Gastrocnemius medialis (tissue), 4 donors: ENCODE measurements at places on chromosomes 3 and 15.
A peak's percentile ranks its signal among the peaks of the same experiment; 100 is the strongest.

DNA sequence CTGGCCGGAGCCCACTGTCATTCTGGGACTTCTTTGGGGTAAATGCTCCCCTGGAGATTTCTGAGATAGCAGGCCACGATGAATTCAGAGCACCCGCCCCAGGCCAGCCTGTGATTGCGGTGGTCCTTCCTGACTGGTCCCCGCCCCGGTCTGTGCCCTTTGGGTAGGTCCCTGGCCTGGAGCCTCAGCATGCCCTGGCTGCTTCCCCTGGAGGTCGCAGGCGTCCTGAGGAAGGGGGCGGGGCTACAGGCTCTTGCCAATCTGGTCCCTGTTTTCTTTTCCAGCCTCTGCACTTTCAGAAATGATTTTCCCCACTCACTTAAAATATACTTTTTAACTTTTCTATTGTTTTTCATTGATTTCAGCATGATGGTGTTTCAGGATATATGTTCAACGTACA, 250.2 kb upstream of the ATP10A start:
- no peaks in the 10 kb centered on the region for H3K4me1 ChIP-seq
- DNase-seq: no peak
- no peak overlapping the region for H3K4me3 ChIP-seq
- no peaks in the 10 kb centered on the region for H3K36me3 ChIP-seq
- H3K27ac ChIP-seq: no peak overlapping the region

DNA sequence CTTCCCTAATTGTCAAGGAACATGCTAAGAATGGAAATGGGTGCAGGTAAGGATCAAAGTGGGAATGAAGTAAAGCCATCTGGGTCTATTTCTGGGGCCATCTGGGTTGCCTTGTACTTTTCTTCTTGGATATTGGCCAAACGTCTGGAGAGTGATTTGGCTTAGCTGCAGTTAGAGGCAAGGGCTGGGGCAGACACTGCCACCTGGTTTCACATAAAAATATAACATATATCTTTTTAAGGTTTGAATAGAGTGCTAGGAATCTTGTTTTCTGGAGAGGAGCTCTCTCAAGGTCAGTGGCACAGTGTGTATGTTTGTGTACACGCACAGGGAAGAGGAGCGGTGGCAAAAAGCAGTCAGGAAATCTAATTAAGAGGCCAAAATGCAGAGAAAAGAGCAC, 24.7 kb upstream of the EOMES start:
- no peaks in the 10 kb centered on the region for H3K4me1 ChIP-seq
- no peak for DNase-seq

GRCh38 chr3:31232055-31233025, 300.4 kb upstream of the STT3B start:
- no peaks in the 10 kb centered on the region for H3K4me1 ChIP-seq
- H3K27ac ChIP-seq: no peak overlapping the region
- no peaks in the 10 kb centered on the region for H3K36me3 ChIP-seq

- H3K27ac ChIP-seq: peak overlapping the region; percentile 80
- H3K27me3 ChIP-seq: no peaks in the 10 kb centered on the region
- H3K4me3 ChIP-seq: no peak overlapping the region
- DNase-seq: no peak
Observed at GRCh38 chr3:152328841-152329240, 60.1 kb downstream of the MBNL1 start.

DNA sequence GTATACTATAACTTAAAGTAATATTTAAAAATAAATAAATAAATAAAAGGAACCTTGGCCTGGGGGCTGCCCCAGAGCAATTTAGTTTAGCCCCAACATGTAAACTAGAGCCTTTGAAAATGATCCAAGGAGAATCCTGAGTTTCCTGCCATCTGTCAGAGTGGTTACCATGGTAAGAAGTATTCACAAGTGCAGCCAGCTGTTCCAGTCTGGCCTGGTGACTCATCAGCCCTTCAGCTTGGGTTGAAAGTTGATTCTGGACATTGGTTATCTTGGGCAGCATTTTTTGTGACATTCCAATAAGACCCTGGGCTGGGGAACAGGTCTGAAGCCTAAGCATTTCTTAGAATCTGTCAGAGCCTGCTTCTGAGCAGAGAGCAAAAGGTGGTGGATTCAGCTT, 72.7 kb upstream of the LRTM1 start:
- no peaks in the 10 kb centered on the region for H3K4me1 ChIP-seq
- no peak for DNase-seq
- H3K27me3 ChIP-seq: no peaks in the 10 kb centered on the region

- DNase-seq: no peak
- H3K36me3 ChIP-seq: no peaks in the 10 kb centered on the region
- no peak overlapping the region for H3K4me3 ChIP-seq
- no peak overlapping the region for H3K27ac ChIP-seq
Observed at GRCh38 chr3:187823746-187824145, 78.5 kb upstream of the BCL6 start.

DNA sequence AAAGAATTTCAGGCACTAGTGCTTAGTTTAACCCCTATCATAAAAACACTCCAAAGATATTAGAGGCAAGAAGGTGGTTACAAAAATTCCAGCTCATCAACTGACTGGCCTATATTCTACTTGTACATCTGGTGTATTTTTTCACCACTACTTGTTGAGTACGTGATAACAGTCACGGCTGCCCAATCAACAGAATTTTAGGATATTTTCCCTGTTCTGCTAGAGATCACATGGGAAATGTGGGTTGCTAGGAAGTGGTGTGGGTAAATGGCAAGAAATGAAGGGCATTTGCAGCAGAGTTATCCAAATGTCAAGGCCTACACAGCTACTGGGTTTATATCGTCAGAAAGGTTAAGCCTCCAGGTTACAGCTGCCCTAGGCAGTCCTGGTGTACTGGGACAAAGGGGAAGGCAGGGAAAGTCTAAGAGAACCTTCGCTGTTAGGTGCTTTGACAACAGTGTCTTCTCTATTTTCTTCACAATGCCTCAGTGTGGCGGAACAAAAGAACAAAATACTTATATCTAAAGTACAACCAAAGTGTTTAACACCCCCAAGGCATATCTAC, 81.9 kb downstream of the FMN1 start:
- no peaks in the 10 kb centered on the region for H3K36me3 ChIP-seq
- H3K4me1 ChIP-seq: no peaks in the 10 kb centered on the region
- DNase-seq: no peak
- H3K27me3 ChIP-seq: no peaks in the 10 kb centered on the region
- no peak overlapping the region for H3K27ac ChIP-seq
- H3K4me3 ChIP-seq: no peak overlapping the region

DNA sequence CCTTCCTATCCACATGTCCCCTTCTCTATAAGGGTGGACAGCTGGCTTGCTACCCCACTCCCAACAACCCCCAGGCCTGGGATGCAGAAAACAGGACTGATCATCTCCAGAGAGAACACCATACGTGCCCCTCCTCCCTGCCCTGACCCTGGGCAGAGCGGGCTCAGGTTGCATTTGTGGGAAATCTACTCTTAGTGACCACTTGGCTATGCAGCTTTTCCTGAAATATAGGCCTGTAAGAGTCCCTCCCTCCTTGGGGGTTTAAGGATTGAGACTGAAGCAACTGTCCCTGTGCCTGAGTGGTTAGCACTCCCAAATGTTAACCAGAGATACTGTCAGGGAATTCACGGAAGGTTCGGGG, 11.7 kb downstream of the SH2D7 start:
- H3K4me1 ChIP-seq: no peaks in the 10 kb centered on the region
- no peak overlapping the region for H3K4me3 ChIP-seq
- DNase-seq: no peak
- H3K27me3 ChIP-seq: no peaks in the 10 kb centered on the region

- no peaks in the 10 kb centered on the region for H3K27me3 ChIP-seq
- DNase-seq: no peak
- H3K4me1 ChIP-seq: no peaks in the 10 kb centered on the region
- no peaks in the 10 kb centered on the region for H3K36me3 ChIP-seq
- H3K4me3 ChIP-seq: no peak overlapping the region
- no peak overlapping the region for H3K27ac ChIP-seq
Observed at GRCh38 chr15:76460871-76461270, 124.3 kb downstream of the ISL2 start.

GRCh38 chr3:74273091-74273490, 341.4 kb downstream of the CNTN3 start:
- no peaks in the 10 kb centered on the region for H3K27me3 ChIP-seq
- H3K36me3 ChIP-seq: no peaks in the 10 kb centered on the region
- H3K4me3 ChIP-seq: no peak overlapping the region
- DNase-seq: no peak
- H3K27ac ChIP-seq: no peak overlapping the region

DNA sequence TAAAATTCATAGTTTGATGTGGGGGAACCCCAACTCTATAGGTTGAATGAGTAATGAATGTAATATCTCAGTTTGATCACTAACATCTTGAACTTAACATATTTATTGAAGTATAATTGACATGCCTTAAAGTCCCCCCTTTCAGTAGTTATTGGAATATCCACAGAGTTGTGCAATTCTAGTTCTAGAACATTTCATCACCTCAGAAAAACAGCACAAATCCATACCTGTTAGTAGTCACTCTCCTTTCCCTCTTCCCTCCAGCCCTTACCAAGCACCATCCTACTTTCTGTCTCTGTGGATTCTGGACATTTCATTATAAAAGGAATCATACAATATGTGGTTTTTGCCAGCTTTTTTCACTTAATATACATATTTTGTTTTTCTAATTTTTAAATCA, 8.7 kb upstream of the NIT2 start:
- H3K27ac ChIP-seq: no peak overlapping the region
- H3K27me3 ChIP-seq: no peaks in the 10 kb centered on the region
- no peaks in the 10 kb centered on the region for H3K4me1 ChIP-seq
- no peak for DNase-seq

DNA sequence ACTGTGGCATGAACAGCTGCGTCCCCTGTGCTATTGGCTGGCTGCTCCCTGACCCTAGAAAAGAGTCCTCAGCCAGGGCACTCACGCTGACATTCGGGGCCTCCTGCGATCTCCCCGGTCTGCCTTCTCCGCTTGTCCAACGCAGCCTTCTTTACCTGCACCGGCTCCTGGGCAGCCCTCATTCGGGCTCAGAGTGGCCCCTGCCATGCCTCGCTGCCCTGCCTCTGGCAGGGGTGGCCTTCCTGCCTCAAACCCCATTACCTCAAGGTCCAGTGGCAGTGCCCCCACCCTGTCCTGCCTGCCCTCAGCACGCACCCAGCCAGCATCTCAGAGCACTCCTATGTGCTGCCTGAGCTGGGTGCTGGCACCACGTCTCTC, 86.5 kb downstream of the TBC1D2B start:
- no peak for DNase-seq
- H3K27ac ChIP-seq: peak overlapping the region; percentile 95
- H3K4me3 ChIP-seq: no peak overlapping the region
- H3K36me3 ChIP-seq: no peaks in the 10 kb centered on the region
- peaks cover 57% of the 10 kb centered on the region for H3K4me1 ChIP-seq
- no peaks in the 10 kb centered on the region for H3K27me3 ChIP-seq

DNA sequence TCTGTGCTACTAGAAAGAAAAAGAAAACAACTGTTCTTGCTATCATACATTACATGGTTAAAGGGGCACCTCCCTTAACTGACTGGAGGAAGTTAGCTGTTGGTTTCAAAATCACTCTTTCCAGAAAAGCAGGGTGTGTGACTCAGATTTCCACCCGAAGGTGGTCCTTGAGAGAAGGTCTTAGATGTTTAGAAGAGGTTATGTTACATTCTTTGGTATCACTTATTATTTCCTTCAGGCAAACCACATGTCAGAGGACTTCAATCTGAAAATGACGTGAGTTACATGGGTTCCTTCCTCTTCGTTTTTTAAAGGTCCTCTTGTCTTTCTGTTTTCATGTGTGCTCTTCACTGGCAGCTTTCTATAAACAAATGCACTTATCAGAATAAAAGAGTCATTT, 307.9 kb upstream of the CBLB start:
- no peak overlapping the region for H3K4me3 ChIP-seq
- H3K36me3 ChIP-seq: no peaks in the 10 kb centered on the region
- H3K27ac ChIP-seq: no peak overlapping the region
- DNase-seq: no peak

DNA sequence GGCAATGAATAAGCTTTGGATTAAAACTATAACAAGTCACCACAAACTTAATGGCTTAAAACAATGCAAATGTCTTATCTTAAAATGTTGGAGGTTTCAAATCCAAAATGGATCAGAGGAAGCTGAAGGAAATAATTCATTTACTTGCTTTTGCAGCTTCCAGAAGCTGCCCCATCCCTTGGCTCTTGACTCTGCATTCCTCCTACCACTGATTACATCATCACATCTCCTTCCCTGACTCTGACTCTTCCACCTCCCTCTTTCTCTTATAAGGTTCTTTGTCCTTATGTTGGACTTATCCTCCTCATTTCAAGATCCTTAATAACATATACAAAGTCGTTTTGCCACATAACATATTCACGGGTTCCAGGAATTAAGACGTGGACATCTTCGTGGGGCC, 982.8 kb upstream of the ROBO1 start:
- no peaks in the 10 kb centered on the region for H3K36me3 ChIP-seq

- no peaks in the 10 kb centered on the region for H3K36me3 ChIP-seq
- H3K27me3 ChIP-seq: no peaks in the 10 kb centered on the region
Observed at GRCh38 chr3:148957586-148957985, 33.8 kb upstream of the GYG1 start.

- H3K4me3 ChIP-seq: no peak overlapping the region
- H3K36me3 ChIP-seq: no peaks in the 10 kb centered on the region
- no peaks in the 10 kb centered on the region for H3K27me3 ChIP-seq
Observed at GRCh38 chr3:65591313-65591712, 447.4 kb downstream of the MAGI1 start.

DNA sequence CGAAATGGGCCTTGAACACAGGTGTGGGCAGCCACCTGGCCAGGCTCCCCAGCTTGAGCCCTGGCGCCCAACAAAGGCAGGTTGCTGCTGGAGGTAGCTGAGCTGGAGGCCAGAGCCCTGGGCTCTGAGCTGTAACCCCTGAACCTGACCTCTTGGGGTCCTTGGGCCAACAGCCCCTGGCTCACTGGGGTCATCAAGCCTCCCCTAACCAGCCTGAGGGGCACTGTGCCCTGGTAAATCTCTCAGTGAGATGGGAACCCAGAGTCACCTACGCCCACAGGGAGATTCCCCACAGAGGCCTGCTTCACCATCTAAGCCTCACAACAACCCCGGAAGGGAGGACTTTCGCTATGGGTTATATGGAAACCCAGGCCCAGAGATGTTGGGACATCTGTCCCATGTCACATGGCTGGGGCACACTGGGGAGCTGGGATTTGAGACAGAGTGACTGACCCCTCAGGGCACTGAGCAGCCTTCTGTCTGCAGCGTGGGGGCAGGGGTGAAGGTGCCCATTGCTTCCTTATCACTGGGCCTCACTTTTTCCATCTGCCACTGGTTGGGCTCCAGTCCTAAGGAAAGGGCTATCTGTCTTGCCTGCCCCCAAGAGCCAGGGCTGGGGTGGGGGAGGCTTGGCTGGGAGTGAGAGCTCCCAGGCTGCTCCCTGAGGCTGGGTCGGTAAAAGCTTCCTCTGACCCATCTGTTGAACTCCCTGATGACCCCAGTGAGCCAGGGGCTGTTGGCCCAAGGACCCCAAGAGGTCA, 59.1 kb downstream of the IQSEC1 start:
- H3K27ac ChIP-seq: no peak overlapping the region
- DNase-seq: no peak
- H3K27me3 ChIP-seq: no peaks in the 10 kb centered on the region
- no peak overlapping the region for H3K4me3 ChIP-seq

DNA sequence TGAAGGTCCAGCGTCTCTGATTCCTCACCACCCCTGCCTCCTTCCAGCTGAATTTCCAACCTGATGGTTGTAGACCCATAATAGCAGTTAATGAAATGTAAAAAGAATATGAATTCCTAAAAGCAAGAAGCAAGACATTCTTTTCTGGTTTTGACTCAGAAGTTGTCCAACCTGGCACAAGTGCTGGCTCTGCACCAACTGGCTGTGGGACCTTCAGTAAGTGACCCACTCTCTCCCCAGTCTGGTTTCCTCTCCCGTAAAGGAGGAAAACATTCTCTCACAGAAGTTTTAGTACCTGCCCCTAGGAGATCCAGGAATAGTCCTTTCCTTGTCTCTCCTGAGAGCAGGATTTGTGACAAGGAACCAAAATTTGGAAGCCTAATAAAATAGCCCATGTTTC, 236.9 kb upstream of the TRIM42 start:
- H3K36me3 ChIP-seq: no peaks in the 10 kb centered on the region
- H3K27ac ChIP-seq: no peak overlapping the region
- no peak for DNase-seq
- H3K4me1 ChIP-seq: no peaks in the 10 kb centered on the region
